ENCODE measurements at places on chromosomes 11 and 22. TPM values are rescaled to one million over a fixed set of nuclear protein-coding genes. Genes with fewer than 3 reads are reported as not detected.

DNA sequence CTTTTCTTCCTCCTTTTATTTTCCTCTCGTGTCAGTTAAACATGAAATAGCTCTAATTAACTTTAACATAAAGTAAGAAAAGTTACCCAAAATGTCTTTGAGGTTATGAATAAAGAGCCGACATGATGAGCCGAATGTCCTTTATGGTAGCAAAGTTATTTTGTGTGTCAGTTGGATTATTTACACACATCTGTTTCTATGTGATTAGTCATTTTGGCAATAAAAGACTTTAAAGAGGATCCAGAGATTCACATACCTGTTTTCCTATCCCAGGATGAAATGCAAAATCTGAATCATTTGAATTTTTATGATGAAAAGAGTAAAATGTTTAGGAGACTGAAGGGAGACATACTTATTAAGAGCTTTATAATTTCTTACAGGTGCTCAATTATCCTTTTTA lies 34.0 kb upstream of the TECTA start:
- no peak for DNase-seq

- DNase-seq: no peak
Observed at GRCh38 chr11:42996421-42997307, 315.1 kb upstream of the API5 start.

DNA sequence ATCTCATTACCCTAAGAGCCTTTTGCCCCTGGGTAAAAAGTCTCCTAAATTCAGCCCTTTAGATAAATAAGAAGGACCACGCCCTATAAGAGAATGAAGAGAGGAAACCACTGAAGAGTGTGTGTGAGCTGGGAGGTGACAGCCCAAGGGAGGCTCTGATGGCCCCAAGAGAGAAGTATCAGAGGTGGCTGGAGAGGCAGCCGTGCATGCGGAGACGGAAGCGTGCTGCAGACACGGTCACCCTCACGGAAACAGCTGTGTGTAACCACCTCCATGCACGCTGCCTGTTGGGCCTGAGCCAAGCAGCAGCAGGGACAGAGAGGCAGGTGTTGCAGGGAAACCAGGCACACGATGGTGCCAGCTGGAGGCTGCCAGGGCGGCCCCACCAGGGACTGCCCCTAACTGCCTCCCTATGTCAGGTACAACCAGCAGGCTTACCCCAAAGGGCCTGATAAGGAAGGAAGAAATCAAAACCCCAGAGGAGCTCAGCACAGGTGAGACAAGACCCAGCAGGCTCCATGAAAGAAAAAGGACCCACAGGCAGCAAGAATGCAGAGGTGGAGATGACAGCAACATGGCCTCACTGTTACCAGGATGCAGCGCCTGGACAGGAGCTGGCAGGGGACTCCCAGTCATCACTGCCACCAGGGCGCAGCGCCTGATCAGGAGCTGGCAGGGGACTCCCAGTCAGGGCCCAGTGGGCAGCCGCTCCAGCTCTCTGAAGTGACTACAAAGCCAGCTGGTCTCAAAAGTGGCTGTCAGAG lies 7.8 kb downstream of the LARGE2 start:
- peak; percentile 12 for DNase-seq

DNA sequence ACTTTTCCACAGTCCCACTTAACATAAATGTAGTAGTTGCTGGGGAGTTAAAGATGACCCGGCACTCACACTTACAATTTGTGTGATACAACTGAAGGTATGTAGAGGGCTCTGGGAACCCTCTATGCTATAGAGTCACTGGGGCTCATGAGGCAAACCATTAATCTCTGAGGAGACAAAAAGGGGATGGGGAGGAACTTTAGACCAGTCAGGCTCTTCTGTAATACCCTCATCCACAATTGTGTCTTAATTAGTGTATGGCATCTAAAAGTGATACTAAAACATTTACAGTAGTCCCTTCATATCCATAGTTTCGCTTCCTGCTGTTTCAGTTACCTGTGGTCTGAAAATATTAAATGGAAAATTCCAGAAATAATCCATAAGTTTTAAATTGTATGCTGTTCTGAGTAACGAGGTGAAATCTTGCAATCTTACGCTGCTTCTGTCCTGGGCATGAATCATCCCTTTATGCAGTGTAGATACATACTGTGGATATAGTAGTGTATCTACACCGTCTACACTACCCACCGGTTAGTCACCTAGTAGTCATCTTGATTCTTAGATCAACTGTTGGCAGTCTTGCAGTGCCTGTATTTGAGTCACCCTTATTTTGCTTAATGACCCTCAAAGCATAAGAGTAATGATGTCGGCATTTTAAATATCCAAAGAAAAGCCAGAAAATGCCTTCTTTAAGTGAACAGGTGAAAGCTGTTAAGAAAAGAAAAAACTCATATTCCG lies 12.2 kb downstream of the CBL start:
- DNase-seq: peak; percentile 72

- no peak for DNase-seq
Observed at GRCh38 chr22:43924877-43925276, 1.3 kb downstream of the PNPLA3 start.

DNA sequence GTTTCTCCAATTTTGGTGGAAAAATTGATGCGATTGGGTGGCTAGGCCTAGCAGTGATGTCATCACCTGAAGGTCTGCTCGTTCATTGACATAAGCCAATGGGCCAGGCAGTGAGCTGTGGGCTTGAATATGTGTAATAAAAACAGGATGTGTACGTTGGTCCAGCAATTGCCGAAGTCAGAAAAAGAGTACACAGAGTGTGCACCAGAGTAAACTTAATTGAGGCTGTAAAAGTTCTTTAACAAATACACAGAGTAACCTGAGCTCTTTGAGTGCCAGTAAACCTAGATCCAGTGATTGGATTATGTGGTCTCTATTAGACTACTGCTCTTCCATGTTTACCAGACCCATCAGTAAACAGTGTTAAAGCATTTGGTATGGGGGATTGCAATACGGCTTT lies 13.0 kb upstream of the GLYATL1 start:
- no peak for DNase-seq

GRCh38 chr11:33920838-33921613 lies 29.1 kb upstream of the LMO2 start:
- no peak for DNase-seq

DNA sequence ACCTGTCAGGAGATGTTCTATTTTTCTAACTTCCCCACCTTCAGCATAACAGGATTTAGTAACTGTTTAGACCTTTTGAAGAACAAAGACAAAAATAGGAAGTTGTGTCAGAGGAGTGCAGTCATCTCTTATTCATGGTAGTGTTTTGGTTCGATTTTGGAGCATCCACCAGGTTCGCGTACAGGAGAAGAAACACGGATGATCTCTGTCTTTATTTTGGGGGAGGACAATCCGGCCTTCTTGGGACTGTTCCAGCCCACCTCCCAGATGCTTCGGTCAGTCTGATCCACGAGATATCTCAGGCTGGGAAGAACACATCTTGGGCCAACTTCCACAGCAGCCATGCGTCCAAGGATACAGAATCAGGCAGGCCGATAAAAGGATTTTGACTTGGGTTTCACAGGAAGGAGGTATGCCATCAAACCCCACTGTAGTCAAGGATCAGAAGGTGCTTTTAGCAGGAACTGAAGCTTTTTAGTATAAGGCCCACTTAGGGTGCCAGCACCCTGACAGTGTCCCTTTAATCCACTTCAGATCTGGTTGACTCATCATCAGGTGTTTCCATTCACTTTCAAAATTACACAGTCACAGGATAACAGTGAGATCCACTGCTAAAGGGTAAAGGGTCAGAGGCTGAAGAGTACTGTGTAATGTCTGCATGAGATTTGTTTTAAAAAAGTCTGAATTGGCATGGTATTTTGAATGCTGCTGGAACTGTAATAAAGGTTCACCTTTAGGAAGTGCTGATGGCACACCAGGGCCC lies 16.5 kb downstream of the PATZ1 start:
- DNase-seq: no peak

DNA sequence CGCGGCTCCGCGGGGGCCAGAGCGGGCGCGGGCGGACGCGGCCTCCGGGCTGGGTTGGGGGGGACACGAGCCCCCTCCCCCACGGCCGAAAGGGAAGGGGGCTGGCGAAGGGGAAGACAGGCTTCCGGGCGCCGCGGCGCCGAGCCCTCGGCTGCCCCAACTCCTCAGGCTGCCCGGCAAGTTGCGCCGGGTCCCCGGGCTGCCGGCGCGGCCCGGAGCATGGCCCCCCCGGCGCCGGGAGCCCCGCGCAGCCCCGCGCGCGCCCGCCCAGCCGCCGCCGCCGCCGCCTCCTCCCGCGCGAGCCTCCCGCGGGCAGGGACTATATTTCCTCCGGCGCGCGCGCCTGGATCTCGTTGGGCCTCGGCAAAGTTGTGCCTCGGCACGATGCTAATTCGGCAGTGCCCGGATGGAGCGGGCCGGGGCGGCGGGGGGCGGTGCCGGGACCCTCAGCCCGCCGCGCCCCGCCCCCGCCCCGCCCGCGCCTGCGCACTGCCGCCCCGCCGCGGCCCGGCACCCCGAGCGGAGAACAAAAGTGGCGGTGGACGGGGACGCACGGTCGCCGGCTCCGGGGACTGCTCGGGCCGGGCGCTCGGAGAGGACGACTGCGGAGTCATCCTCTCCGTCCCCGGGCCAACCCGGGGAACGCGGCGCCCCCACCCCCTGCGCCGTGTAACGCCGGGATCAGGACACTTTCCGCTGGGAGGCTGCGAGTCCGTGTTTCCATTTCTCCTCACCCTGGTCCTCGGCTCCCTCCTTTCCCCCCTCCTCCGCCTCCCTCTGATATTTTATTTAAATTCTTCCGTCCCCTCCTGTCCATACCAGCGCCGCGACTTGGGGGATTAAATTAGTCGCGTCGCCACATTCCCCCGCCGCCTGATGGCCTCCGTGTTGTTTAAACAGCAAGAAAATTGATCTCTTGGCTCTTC lies at the start of gene PHF21B:
PHF21B (minus strand) TSS at position 400 of the 926 bp plus-strand sequence. CDS start 456 bp downstream, outside the sequence.
- peak; percentile 9 for DNase-seq

GRCh38 chr11:64876229-64876750 lies 2.1 kb downstream of the EHD1 start:
- no peak for DNase-seq

- no peak for DNase-seq
Observed at GRCh38 chr11:114057605-114058004, 1.9 kb upstream of the ZBTB16 start.

- no peak for DNase-seq
Observed at GRCh38 chr22:49307481-49307830, 520.2 kb downstream of the BRD1 start.

GRCh38 chr11:16788141-16789062 lies 50.0 kb downstream of the C11orf58 start:
- peak; percentile 89 for DNase-seq

GRCh38 chr11:25566298-25567200 lies 765.4 kb upstream of the ANO3 start:
- DNase-seq: no peak

- no peak for DNase-seq
Observed at GRCh38 chr11:29782447-29782846, 234.4 kb downstream of the KCNA4 start.

- DNase-seq: peak; percentile 33
Observed at GRCh38 chr11:11620173-11620920, 1.5 kb downstream of the GALNT18 start.

- DNase-seq: peak; percentile 84
Observed at GRCh38 chr11:1694064-1694845, 2.7 kb upstream of the KRTAP5-6 start.

DNA sequence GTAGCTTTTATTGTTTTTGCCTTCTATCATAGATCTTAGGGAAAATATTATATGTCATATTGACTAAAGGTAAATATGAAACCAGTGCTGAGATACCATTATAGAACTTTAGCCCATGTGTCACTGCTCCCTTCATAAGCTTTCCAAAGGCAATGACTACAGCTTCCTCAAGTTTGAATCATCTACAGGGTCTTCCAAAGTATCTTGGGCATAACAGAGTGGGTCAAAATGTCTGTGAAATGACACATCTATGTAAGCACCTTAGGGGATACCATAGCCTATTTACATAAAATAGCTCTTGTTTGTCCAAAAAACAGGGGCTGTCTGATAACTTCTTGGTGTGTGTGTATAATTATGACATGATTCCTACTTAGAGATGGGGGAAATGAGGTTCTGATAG lies 52.5 kb downstream of the RELT start:
- DNase-seq: peak; percentile 5

DNA sequence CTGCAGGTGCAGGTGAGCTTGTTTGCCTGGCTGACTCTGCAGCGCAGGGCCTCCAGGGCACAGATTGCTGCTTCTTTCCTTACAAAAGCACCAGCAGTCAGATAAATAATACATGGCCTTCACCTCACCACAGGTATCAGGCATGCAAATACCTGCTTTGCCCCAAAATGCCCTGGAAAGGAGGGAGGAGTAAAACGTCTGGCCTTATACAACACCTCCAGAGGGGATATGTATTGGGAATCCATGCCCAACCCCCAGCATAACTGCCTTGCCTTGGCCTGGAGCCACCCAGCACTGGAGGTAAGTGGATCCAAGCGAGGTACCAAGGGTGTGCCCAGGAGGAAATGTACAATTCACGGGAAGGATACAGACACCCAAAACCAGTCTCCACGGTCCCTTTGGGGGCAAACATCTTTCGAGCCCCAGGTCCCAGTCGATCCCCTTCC lies 860 bp downstream of the TMEM184B start:
- no peak for DNase-seq

DNA sequence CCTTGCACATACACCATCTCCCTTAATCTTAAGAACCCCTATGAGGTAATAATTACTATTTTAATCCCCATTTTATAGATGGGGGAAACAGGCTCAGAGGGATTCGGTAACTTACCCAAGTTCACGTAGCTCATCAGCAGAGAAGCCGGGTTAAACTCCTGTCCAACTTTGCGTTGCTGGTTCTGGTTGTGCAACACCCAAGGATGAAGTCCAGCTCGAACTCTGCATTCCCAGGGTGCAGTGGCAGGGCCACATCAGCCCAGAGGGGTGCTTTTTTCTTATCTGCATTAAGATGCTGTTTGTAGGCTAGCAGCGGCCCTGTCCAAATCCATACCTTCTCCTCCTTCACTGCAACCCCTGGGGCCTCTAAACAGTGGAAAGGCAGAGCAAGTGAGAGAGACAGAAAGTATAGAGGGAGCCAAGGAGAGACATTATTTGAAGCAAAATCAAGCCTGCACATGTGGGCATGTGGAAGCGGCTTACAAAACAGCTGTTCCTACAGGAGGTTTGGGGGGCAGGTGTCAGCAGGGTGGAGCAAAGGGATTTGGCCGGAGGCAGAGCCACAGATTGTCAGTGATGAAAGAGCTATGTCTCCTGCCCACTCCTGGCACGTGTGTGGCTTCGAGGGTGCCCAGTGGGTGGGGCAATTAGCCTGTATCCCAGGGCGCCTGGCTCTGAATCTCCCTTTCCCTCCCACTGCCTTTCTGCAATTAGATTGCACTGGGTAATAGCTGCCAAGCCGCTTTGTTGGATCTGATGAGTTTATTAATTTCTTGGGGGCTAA lies 129.5 kb upstream of the TBCEL start:
- DNase-seq: no peak

YPEL1 gene
- 5.1 TPM for total RNA-seq

RIMBP3C gene
- total RNA-seq: 0.09 TPM

ACRV1 gene
- not detected for total RNA-seq

TRIM34 gene
- 17.0 TPM for total RNA-seq

LRRN4CL gene
- 0.51 TPM for total RNA-seq

SEPTIN3 gene
- total RNA-seq: 0.14 TPM

PRG3 gene
- not detected for total RNA-seq

SLC22A25 gene
- not detected for total RNA-seq

LYVE1 gene
- 64.6 TPM for total RNA-seq

MPZL3 gene
- total RNA-seq: 7.3 TPM

BIK gene
- 1.7 TPM for total RNA-seq

MEI1 gene
- 2.0 TPM for total RNA-seq

PDE3B gene
- total RNA-seq: 0.17 TPM

RGL4 gene
- not detected for total RNA-seq

All from dermis blood vessel endothelial cell (primary cell).